ENCODE measurements at places on chromosomes 13 and 19.
A peak's percentile ranks its signal among the peaks of the same experiment; 100 is the strongest.

DNA sequence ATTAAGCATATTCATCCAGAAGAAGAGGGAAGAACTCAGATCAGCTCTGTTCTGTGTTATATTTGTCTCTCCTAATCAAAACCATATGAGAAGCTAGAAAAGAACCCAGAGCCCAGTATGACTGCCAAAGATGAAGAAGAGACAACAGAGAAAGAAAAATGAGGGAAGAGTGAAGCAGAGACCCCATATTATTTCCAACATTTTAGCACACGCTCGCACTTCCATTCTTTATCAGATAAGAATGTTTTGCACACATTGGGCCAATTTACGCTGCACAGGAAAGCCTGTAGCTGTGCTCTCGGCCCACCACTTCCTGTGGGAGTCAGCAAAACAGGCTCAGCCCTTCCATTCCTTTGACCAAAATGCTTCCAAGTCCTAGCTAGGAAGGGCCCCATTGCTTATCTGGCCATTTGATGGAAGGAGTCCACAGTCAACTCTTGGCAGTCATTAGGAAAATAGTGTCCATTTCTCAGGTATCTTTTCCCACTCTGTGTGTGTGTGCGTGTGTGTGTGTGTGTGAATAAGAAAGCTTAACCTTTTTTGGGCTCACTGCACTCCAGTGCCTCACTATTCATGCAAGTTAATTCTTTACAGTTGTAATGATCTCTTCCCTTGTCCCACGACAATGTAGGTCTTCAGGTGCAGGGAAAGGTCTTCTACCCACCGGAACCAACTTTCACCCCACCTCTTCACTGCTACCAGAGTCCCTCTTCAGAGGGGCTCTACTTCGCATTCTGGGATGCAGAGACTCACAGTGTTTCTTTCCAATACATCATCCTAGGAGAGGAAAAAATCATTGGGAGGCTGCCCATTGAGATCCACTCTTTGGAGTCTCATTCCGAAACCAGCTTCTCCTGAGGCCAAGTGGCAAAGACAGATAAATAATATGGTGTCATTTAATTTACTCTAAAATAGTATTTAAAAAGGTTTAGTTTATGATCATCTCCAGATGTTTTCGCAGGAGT, 237.5 kb downstream of the COG6 start:
- no peak for DNase-seq

GRCh38 chr19:40804783-40805242, 5.8 kb downstream of the EGLN2 start:
- DNase-seq, result no peak

- DNase-seq, result no peak
These were observed 232.4 kb downstream of the LHFPL6 start for GRCh38 chr13:39370554-39370953.

DNA sequence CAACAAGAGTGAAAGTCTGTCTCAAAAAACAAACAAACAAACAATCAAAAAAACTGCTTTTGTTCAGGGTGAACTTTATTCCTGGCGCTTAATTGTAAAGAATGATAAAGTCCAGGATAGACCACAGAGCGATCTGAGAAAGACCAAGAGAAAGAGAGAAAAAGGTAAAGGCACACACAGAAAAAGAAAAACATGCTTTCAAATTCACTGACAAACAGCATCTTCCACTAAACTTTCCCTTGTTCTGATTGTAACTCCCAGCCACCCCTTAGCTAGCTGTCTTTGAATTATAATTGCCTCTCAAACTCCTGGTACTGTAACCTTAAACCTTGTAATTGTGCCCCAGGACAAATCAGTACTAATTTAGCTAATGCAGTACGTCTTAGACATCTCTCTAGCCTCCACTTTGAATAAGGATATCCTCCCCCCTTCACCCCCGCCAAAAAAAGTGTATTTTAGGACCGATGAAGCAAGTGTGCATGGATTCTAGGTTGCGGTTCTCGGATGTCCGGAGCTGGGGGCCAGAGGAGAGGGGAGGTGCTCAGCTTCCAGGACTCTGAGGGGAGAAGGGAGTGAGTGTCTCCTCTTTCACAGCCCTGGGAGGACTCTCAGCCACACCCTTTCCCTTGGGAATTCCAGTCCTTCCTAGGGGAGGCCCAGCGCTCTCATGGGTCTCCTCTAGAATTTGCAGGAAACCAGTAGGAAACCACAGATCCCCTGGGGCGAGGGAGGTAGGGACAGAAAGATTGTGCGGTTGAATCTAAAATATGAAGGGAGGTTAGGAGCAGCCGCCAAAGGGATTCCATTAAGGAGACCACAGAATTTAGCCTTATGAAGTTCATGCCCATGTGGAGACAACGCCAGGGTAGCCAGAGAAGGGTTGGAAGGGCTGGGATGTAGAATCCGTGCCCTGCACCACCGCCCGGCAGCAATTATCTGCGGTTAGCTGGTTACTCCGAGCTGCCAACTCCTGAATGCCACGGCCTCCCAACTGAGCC, 19.7 kb downstream of the ZNF536 start:
- no peak for DNase-seq

GRCh38 chr13:25910991-25911419, 140.8 kb downstream of the SHISA2 start:
- no peak for DNase-seq

GRCh38 chr13:85170372-85170771, 628.8 kb downstream of the SLITRK6 start:
- DNase-seq, result no peak

DNA sequence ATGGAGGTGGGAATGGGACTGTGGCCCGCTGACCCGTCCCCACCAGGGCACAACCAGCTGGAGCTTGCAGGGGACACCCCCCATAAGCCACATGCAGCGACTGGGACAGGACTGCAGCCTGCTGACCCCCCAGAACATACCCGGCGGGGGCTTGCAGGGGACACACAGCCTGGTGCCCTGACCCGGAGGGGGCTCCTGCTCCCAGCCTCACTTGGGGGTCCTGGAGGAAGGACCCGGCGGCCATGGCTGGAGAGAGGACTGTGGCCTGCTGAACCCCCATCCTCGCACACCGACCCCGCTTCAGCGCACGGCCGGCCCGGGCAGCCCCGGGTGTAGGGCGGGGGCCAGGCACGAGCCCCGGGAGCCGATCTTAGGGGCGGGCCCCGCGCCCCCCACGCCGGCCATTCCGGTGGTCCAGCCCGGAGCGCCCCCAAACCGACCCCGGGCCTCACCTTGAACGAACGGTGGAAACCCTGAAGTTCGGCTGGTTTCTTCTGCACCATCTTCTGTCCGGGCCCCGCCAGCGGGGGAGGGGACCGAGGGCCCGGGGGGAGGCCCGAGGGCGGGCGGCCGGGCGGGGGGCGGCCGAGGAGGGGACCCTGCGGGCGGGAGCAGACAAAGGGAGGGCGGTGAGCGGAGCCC, 574 bp downstream of the MKNK2 start:
- DNase-seq, result no peak

DNA sequence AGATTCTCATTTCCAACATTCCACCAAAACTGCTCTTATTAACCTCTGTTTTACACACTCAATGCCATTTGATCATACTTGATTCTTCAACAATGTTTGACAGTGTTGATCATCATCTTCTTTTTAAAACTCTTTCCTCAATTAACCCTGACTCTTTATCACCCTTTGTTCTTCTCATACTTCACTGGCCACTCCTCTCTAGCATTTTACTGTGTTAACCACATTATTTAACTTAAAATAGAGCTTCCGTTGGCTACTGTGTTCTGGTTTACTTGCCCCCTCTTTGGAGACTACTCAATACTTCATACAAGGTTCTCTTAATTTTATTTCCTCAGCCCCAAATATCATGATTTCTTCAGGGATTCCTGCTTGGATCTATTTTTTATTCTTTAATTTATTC, 121.1 kb upstream of the SPRY2 start:
- no peak for DNase-seq

- no peak for DNase-seq
These were observed 1.7 kb upstream of the PDE4A start for GRCh38 chr19:10418485-10419199.

DNA sequence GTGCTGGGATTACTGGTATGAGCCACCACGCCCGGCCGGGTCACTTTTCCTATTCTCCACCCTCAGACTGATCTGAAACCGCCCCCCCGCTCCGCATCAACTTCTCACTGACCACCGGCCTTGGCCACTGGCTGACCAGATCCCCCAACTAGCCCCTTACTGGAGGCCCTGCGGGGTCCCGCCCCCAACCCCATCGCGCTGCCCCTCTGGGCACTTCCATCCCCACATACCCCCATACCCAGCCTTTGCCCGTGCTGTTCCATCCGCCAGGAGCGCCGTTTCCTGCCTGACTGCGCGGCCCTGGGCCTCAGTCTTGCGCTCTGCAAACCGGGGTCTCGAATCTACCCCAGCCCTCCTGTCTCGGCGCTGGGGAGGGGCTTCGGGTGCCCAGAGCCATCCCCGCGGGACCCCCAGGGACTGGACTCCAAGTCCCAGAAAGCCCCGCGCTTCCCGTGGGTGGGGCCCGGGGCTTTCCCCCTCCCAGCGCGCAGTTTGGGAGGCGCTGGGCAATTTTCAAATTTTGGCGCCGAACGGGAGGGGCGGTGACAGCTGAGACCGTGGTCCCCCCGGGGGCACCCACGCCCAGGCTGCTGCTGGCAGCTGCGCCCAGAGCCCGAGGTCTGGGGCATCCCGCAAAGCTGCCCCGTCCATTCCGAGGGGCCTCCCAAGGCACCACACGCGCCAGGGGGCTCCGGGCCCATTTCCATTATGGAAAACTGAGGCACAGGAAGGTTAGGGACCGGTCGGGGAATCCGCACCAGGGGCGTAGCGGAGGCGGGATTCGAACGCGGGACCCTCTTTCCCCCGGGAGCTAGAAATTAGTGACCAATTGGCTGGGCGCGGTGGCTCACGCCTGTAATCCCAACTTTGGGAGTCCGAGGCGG, 5.2 kb upstream of the LMNB2 start:
- no peak for DNase-seq

DNA sequence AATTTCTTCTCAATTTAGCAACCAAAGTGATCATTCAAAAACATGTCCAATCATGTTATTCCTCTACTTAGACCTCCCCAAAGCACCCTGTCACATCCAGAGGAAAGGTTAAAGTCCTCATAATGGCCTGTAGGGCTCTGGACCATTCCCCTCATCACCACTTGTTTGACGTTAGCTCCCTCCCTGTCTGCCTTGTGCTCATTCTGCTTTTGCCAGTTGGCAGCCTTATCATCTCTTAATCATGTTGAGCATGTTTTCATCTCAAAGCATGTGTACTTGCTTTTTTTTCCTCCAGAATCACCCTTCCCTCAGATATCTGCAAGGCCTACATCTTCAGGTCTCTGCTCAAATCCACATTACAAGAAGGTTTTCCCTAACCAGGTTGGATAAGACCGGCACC, 25.9 kb downstream of the UBAC2 start:
- DNase-seq, result no peak

DNA sequence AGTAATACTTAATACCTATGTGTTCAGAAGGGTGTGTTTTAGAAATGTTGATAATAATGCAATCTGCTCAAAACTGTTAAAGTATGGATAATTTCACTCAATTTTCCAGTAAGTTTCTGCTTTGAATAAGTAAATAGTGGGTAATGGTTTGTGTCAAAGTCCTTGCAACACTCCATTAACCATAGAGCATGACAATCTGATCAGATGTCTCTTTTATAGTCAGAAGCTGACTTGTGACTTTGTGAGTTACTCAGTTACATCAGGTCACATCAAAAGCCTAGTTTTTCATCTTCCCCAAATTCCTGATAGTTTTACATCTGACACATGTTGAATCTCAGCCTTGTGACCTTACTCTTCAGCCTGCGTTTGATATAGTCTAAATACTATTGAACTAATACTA, 338.0 kb downstream of the EFNB2 start:
- DNase-seq, result no peak

- no peak for DNase-seq
These were observed 329.2 kb downstream of the DLEU7 start for GRCh38 chr13:50514249-50514648.

GRCh38 chr19:3062165-3063105, at the start of gene TLE5:
TSS of gene TLE5 (minus strand) at chr19:3062495. CDS start at chr19:3062200, 295 bp downstream.
- no peak for DNase-seq

GRCh38 chr13:48296528-48296927, 7.0 kb upstream of the RB1 start:
- DNase-seq, result no peak

- DNase-seq, result no peak
These were observed 14.4 kb downstream of the RGL3 start for GRCh38 chr19:11404588-11405222.

GRCh38 chr19:56692206-56692895, 20.8 kb upstream of the ZNF835 start:
- no peak for DNase-seq

DNA sequence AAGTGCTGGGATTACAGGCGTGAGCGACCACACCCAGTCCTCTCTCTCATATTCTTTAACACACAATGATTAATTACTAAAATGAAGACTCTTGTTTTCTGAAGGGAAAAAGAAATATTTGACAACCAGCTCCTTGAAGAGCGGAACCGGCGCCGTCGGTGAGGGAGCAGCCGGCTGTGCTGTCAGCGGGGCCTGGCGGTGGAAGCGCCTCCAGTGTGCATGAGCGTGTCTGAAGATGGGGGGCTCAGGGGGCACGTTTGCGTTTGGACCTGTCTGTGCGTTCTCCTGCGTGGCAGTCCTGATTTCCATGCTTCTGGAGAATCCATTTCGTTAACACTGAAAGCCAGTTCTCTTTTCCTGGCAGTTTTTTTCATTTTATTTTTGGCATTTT, 7.3 kb upstream of the NDUFS7 start:
- no peak for DNase-seq

DNA sequence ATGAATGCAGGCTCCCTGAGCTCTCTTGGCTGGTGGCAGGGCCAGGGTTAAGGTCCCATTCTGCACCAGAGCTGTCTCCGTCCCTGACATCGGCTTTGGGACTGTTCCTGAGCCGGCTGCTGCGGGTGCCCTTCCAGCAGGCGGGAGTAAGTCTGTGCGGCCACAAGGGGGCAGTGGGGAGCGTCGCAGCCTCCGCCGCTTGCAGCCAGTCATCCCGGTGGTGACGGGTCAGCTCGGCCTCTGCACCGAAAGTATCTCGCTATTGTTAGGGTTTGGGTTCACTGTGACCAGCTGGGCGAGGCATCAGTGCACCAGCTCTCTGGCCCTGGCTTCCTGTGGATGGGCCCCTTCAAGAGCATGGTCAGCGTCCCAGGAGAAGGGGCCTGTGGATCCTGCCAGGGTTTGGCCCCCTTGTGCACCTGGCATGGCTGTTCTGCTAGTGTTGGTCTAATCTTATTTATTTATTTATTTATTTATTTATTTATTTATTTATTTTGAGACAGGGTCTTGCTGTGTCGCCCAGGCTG, 15.1 kb downstream of the NDUFB7 start:
- DNase-seq, result peak; percentile 63

- no peak for DNase-seq
These were observed 22.5 kb downstream of the OR10H4 start for GRCh38 chr19:15971224-15971780.

Data from stimulated activated CD8-positive, alpha-beta memory T cell treated with anti-CD3 and anti-CD28 coated beads, Interleukin-7, amount 100 ng/mL, for 4 hours (primary cell).